ENCODE measurements at places on chromosomes 5 and 9.

DNA sequence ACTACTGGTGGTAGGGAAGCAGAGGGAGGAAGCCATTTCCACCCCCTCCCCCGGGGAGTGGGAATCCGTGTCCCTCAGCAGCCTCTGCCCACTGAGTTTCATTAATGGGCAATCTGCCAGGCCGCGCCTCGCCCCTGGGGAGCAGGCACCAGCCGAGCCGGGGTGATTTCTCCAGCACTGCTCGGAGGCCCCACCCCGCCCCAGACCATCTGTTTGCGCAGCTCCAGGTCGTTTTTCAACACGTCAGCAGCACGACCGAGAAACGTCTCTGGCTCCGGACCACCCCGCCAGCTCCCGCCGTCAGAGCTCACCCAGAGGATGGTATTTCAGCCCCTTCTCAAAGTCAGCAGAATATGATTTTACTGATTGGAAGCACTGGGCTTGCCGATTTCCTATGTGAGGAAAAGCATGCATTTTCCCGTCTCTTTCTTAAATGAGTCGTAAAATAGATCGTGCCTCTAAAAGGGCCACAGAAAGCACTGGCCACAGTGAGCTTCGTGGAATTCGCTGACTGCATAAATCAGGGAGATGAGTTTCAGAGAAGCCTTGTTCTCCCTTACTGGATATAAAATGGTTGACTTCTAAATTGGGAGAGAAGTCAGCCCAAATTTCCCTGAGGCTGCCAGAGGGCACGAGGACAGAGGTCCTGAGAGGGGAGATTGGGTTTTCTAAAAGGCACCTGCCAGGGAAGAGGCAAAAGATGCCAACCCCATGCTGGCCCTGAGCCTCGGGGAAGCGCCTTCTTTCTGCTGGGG lies 47.0 kb downstream of the OLFM1 start:
- no peak for DNase-seq

GRCh38 chr5:140565780-140566095 lies 1.1 kb downstream of the SLC35A4 start:
- DNase-seq: peak; percentile 34

DNA sequence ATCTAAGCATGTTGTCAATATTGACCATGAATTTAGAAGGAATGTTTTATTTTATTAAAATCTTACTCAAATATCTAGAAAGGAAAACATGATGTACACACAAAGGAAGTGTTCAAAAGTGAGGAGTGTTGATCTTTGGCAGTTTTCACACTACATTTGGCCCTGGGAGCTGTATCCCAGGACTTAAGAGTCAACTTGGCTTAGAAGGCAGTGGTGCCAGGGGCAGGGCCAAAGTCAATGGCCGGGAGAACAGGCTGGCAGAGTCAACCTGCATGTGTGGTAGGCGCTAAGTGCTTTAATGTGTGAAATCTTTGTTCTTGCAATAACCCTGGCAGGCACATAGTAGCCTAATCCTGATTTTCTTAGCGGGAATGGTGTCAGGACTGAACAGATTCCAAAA lies 228.4 kb downstream of the TENT4A start:
- no peak for DNase-seq

GRCh38 chr9:1535051-1535450 lies 480.1 kb upstream of the SMARCA2 start:
- no peak for DNase-seq

- no peak for DNase-seq
Measured at GRCh38 chr5:14440223-14440581, 141.4 kb upstream of the OTULINL start.

- no peak for DNase-seq
Measured at GRCh38 chr9:133584559-133585476, 24.4 kb downstream of the FAM163B start.

GRCh38 chr5:147084702-147085101 lies 150.1 kb upstream of the STK32A start:
- DNase-seq: no peak

- no peak for DNase-seq
Measured at GRCh38 chr9:118987167-118987566, 382.1 kb downstream of the BRINP1 start.

GRCh38 chr5:154535535-154535934 lies 57.5 kb upstream of the HAND1 start:
- no peak for DNase-seq

DNA sequence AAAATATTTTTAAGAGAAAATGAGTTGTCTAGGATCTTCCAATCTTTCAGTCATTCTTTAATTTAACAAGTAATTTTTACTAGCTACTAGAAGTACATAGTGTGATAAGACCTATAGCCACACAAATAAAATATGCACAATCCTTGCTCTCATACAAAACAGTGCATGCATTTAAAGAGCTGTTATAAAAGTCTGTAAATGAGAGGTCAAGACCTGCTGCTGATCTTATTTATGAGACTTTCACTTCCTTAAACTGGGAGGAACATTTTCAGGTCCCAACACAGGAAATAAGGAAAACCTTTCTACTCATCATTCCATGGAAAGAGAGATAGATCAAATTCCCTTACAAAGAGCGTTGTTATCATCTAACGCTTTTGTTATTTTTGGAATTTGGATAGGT lies 54.2 kb upstream of the PAM start:
- DNase-seq: no peak

GRCh38 chr5:98341038-98342032 lies 432.1 kb upstream of the RGMB start:
- peak; percentile 99 for DNase-seq

DNA sequence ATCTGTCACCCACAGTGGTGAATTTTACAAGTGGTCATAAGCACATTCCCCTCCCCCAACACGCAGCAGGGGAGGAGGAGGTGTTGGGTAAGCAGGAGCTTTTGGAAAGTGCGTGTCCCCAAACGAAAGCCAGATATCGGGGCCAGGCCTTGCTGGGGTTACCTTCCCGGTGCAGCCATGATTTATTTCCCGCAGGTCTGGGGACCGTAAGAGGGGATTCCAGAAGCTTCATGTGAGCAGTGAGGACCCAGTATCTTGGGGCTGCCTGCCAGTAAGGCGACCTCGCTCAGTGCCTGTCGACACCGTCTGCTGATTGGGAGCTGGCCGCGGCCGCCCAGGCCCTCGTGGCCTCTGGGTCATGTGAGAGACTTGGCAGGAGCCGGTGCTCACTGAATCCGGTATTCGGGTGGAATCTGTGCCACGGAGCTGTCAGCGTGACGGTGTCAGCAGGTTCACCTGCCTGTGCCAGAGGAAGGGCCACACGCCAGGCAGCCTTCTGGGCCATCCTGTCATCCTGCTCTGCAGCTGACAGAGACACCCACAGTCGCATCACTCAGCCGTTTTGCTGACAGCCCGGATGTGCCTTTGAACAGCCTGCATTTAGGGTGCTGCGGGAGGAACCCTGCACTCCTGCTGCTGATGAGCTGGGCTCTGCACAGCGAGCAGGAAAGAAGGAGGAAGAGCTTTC lies 37.3 kb downstream of the SEC61B start:
- DNase-seq: peak; percentile 35

GRCh38 chr9:123175854-123176629 lies 92.3 kb downstream of the STRBP start:
- DNase-seq: peak; percentile 7

- no peak for DNase-seq
Measured at GRCh38 chr5:142946547-142947426, 176.6 kb downstream of the ARHGAP26 start.

GRCh38 chr9:136890661-136891060 lies 4.3 kb downstream of the TRAF2 start:
- no peak for DNase-seq

DNA sequence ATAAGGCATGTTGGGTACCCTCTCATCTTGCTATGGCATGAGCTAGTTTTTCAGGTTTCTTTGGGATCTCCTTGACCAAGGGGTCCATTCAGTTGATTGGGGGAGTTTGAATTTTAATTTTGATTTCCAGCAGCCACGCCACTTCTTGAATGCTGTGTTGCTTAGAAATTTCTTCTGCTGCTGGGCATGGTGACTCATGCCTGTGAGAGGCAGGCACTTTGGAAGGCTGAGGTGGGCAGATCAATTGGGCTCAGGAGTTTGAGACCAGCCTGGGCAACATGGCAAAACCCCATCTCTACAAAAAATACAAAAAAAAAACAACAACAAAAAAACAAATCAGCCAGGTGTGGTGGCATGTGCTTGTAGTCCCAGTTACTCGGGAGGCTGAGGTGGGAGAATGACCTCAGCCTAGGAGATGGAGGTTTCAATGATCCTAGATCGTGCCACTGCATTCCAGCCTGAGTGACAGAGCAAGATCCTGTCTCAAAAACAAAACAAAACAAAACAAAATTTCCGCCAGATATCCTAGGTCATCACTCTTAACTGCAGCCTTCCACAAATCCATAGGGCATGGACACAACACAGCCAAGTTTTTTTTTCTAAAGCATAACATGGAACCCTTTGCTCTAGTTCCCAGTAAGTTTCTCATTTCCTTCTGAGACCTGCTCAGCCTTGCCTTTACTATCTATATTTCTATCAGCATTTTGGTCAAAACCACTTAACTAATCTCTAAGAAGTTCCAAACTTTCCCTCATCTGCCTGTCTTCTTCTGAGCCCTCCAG lies 17.7 kb downstream of the TMC1 start:
- DNase-seq: no peak

- DNase-seq: peak; percentile 99
Measured at GRCh38 chr9:89274838-89275237, 36.2 kb upstream of the CKS2 start.

DNA sequence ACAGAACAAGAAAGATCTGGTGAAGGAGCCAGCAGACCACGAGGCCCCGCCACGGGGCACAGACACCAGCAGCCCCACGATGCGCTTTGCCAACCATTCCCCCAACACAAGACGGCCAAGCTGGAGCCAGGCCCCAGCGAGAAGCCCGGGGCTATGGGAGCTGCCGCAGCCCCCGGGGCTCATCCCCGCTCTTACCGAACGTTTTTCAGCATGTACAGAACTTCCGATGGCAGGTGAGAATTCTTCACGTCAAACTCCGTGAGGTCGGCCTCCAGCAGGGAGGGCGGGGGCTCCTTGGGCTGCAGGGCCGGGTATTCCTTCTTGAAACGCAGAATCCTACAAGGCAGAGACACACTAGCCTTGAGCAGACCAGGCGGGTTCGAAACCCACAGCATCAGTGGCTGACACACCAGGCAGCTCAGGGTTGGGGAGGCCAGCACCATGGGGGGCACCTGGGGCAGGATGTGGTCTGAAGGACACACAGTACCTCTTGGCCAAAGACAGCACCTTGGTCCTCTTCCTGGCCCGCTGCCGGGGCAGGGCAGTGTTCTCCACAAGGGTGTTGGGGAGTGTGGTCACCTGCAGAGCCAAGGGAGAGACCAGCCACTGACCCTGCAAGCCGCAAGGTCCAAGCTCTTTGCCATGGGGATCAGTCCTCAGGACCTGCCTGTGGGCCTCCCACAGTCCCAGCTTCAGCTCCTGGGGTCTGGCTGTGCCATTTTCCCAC lies 6.8 kb downstream of the PNPLA7 start:
- DNase-seq: no peak

GRCh38 chr5:83184534-83184933 lies 107.2 kb downstream of the XRCC4 start:
- DNase-seq: no peak

- no peak for DNase-seq
Measured at GRCh38 chr9:136740971-136741882, 1.5 kb downstream of the LCN10 start.

DNA sequence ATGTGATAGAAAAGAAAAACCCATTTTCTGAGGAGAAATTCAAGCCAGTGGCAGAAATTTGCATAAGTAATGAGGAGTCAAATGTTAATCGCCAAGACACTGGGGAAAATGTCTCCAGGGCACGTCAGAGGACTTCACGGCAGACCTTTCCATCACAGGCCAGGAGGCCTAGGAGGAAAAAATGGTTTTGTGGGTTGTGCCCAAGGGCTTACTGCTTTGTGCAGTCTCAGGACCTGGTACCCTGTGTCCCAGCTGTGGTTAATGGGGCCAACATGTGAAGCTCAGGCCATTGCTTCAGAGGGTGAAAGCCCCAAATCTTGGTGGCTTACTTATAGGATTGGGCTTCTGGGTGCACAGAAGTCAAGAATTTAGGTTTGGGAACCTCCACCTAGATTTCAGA lies 54.8 kb upstream of the ADAMTS2 start:
- no peak for DNase-seq

DNA sequence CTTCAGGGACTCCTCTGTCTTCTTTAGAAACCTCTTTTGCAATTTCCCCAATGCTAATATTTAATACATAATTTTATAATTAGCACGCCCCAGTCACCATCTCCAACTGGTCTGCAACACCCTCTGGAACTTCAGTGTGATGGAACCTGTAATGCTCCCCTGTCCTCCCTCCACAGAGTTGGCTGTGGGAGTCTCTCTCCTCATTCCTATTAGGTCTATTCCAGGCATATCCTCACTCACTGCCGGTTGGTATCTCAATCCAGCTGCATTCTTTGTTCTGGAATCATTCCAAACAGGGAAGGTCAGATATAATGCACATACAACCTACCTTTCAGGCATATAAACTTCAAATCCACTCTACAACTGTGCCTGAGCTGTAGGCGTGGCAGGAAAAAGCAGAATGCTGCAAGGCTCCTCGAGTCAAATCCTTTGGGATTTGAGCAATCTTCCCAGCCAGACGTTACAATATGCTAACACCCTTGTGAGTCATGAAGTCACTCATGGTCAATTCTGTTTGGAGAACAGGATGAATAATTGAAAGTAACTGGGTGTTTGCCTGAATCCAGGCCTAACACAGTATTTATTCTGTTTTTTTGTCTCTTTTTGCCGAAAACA lies 293.8 kb downstream of the CWC27 start:
- DNase-seq: peak; percentile 99

GRCh38 chr9:35690614-35691333 lies 1.0 kb upstream of the TPM2 start:
- DNase-seq: peak; percentile 67

DNA sequence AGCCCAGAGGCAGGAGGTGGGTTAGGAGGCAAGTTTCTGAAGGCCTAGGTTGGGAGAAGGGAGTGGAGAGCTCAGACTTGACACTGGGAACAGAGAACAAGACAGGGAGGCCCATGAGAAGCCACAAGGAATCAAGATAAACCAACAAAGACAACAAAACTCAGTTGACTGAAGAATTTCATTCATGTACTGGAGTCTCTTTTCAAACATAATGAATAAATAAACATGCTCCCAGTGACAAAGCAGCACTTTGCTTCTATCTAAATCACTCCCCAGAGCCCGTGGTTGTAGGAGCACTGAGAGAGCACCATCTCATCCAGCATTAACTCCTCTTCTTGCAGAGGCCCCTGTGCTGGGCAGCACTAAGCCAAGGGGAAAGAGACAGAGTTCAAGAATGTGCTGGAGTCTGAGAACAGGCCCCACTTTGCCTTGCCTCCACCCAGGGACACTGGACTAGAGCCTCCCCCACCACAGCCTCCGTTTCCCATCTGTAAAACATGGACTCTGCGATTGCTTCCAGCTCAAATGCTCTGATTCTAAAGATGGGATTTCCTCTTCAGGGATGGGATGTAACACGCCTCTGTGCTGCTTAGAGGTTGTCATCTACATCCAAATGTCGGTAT lies 282.0 kb downstream of the SPOCK1 start:
- DNase-seq: no peak

GRCh38 chr5:11985993-11986392 lies 81.7 kb upstream of the CTNND2 start:
- DNase-seq: no peak

- DNase-seq: peak; percentile 98
Measured at GRCh38 chr5:127011153-127011552, 19.2 kb downstream of the MARCHF3 start.

All from fibroblast of mammary gland (primary cell).